CD4-positive, alpha-beta T cell treated with Interleukin-1 beta for 1 hour (primary cell): ENCODE measurements at places on chromosomes 13 and 19.
A peak's percentile ranks its signal among the peaks of the same experiment; 100 is the strongest.

GRCh38 chr13:26727122-26727521 is 33.5 kb downstream of the GPR12 start:
- DNase-seq, result no peak

DNA sequence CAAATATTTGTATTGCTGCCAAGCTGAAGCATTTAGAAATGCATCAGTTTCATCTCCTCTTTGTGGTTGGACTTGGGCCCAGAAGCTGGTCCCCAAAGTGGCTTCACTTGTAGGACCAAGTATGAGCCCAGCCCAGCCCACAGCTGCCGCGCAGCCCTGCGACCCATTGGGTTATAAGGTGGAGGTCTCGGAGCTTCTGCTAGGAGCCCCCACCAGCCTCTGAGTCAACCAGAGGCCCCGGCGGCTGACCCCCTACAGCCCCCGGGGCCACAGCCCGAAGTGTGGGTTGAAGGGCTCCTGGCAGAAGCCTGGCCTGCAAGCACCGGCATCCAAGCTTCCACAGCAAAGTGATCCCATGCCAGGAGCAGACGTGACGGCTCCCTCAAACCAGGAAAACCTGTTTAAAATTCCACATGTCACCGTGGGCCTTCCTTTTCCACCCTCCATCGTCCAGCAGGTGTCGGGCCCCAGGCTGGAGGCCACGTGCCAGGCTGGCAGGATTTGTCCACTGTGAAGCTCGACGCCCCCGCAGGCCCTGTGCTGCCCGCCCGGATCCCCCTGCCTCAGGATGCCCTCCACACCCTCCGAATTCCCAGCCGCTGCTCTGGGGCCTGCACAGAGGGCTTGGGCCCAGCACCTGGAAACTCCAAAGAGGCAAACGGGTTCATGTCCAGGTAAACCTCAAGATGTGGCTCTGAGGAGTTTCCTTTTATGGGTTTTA is 54.7 kb downstream of the C13orf46 start:
- DNase-seq, result no peak

- DNase-seq, result no peak
Observed at GRCh38 chr19:383922-384798, 24.8 kb downstream of the C2CD4C start.

- DNase-seq, result no peak
Observed at GRCh38 chr19:6849876-6850275, 37.5 kb upstream of the ADGRE1 start.

DNA sequence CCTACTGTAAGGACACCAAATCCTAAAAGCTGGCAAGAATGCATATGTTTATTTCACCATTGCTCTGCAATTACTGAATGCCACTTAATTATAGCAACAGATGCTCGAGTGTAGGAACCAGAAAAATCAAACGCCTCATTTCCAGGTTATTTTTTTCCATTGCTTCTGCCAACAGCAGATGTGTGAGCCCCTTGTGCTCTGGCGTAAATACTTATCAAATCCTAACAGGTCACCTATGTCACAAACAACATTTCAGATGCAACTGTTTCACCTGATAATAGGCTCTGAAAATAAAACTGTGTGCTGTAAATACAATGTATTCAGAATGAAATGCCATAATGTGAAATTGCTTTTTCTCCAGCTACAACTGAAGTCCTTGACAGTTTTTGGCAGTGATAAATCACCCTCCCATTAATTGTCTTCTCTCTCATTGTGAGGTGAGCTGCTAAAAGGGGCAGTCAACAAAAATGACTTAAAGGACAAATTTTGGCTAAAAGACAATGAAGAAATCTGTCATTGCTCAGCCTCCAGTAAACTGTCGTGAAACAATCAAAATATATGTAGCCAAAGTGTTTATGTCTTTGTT is 344.0 kb downstream of the DACH1 start:
- DNase-seq, result no peak

DNA sequence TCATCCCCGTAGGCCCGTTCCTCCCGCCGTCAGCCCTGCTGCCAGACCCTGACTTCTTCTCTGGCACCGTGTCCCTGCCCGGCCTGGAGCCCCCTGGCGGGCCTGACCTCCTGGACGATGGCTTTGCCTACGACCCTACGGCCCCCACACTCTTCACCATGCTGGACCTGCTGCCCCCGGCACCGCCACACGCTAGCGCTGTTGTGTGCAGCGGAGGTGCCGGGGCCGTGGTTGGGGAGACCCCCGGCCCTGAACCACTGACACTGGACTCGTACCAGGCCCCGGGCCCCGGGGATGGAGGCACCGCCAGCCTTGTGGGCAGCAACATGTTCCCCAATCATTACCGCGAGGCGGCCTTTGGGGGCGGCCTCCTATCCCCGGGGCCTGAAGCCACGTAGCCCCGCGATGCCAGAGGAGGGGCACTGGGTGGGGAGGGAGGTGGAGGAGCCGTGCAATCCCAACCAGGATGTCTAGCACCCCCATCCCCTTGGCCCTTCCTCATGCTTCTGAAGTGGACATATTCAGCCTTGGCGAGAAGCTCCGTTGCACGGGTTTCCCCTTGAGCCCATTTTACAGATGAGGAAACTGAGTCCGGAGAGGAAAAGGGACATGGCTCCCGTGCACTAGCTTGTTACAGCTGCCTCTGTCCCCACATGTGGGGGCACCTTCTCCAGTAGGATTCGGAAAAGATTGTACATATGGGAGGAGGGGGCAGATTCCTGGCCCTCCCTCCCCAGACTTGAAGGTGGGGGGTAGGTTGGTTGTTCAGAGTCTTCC is 1.3 kb upstream of the CLASRP start:
- no peak for DNase-seq

- no peak for DNase-seq
Observed at GRCh38 chr13:25904830-25905229, 147.0 kb downstream of the SHISA2 start.

DNA sequence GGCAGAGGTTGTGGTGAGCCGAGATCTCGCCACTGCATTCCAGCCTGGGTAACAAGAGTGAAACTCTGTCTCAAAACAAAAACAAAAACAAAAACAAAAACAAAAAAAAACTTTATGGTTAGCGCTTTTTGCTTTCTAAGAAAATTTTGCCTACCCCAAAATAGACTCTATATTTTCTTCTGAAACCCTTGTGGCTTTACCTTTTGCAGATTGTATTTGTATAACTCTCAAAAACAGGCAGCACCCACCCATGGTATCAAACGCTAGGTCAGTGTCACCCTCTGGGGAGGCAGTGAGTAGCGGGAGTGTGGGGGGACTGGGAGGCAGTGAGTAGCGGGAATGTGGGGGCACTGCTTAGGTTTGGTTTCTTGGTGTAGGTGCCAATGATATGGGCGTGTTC is 7.5 kb upstream of the SLC39A3 start:
- DNase-seq, result no peak

DNA sequence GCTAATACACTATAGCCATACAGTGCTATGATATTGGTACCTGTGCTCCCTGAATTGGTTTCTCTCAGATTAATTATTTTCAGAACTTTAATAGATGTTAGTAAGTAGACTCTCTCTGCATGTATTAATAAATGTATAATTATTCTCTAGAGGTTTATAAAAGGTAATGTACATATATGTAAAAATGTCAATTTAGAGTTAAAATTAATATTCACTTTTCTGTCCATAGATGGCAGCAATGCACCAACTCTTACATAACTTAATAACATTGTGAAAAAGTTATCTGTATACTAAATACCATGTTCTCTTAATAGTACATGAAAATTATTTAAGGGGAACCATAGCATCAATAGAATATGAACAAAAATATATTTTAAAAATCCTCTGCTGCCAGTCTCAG is 515.0 kb upstream of the KLHL1 start:
- DNase-seq, result no peak

DNA sequence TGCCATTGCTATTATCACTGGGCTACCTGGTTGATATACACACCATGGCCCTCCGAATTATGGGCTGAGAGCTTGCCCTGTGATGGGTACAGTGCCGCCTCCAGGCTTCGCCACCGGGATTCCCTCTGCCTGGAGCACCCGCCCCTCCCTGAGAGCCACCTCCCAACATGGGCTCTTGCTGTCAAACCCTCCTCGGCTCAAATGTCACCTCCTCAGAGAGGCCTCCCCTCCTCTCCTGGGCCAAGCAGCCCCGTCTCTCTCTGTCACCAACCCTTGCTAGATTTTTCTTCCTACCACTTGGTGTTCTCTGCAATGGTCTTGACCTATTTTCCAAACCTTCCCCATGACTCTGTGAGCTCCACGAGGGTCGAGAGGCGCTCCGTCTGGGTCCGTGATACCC is 12.2 kb upstream of the TLE2 start:
- no peak for DNase-seq

DNA sequence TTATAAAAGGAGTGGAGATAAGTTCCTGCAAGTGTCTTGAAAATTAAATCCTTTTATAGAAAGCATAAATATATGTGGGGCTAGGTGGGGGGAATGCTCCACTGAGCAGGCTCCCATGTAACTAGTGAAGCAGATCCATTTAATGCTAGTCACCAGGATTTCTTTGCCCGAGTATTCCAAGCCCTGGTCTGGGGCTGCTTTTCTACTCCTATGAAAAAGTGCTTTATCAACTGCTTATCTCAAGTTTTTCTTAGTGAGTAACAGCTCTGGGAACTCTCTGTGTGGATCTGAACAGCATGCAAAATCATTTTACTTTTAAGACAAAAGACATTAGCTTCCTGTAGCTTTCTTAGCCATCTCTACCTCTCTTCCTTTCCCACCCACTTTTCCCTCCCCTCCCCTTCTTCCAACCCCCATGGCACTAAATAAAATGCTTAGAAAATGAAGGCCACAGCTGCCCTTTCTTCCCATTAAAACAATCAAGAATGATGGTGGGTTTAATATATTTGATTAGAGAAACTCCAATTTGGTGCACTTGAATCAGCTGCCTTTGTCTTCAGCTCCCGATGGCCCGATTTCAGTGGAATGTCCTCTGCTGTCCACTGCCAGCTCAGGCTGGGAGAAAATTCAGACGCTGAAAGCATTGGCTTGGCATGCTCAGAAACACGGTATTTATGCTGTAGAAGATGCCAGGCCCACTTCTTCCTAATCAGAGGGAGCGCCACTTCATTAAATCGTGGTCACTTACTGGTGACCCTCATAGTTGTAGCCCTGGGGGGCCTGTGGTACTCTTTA is 475.1 kb downstream of the FOXO1 start:
- DNase-seq, result no peak

- DNase-seq, result peak; percentile 73
Observed at GRCh38 chr19:2034729-2035589, 16.1 kb downstream of the MKNK2 start.
